Iris pigment epithelial cell (primary cell): ENCODE measurements at places on chromosomes 7 and 10.

DNA sequence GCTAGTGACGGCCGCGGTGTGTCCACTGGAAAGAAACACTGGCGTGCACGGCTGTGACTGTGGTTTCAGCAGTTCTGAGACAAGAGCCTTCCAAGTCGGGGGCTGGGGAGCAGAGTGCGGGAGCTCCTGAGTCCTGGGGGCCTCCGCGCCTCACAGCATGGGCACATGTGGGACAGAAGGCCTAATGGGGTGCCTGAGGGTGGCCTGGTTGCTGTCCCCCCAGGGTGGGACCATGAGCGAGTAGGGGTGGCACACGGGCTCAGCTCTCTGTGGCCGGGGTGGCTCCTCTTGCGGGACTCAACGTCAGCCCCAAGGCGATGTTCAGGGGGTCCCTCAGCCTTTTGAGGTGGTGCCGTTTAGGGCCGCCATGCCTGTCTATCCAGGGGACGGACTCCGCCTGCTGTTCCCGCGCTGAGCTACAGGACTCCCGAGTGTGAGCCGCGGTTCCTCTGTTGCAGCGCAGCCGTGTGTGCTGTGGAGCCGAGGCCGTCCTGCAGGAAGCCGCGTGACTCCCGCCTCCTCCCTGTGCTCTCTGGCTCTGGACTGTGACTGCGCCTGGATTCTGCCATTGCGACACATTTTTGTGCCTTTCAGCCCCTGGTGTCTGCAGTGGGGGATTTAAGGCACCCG is 23.5 kb upstream of the CHST12 start:
- DNase-seq, result no peak

GRCh38 chr10:78948621-78949030 is 120.1 kb upstream of the ZMIZ1 start:
- no peak for DNase-seq

DNA sequence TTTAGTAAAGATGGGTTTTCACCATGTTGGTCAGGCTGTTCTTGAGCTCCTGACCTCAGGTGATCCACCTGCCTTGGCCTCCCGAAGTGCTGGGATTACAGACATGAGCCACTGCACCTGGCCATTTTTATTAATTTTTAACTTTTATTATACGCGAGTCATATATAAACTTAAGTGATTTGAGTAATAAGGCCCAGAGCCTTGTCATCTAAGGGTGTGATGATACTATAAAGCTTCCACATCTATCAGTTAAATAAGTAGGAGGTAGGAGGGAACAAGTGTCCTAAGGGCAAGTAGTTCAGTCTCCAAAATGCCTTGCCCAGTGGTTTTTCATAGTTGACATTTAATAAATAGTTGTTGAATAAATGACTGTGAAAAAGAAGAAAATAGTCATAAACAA is 13.3 kb upstream of the HILPDA start:
- no peak for DNase-seq

GRCh38 chr10:10921826-10922461 is 95.7 kb upstream of the CELF2 start:
- DNase-seq, result no peak

- no peak for DNase-seq
These were observed 484.8 kb upstream of the CELF2 start for GRCh38 chr10:10532826-10533225.

GRCh38 chr10:51792678-51793077 is 93.3 kb upstream of the CSTF2T start:
- no peak for DNase-seq

DNA sequence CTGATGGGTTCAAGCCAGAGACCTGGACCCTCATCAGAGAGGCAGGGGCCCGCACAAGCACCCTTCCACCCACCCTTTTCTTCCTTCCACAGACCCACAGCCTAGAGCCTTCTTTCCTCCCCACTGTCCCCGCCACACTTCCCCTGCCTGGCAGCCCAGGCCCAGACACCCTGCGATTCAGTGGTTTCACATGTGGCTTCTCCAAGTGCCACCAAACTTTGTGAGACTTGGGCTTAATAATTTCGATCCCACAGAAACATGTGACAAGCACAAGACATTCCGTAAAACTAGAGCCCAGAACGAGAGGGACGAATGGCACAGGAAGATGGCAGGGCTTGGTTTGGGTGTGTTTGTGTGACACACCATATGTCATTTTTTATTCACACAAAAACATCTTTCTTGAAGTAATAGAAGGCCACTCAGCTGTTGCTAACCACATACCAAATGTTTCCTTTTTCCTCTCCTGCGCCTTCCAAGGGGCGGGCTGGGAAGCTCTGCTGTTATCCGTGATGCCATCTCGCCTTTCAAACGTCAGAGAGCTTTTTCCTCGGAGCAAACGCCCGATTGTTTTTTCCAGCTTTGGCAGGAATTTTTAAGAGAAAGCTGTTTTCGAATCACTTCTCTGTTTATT is 162.9 kb downstream of the GRK5 start:
- peak; percentile 88 for DNase-seq

- no peak for DNase-seq
These were observed 1.2 kb upstream of the MLLT10 start for GRCh38 chr10:21532694-21533466.

GRCh38 chr10:128070721-128071416 is 55.4 kb downstream of the MKI67 start:
- DNase-seq, result no peak
